ENCODE measurements at places on chromosomes 2 and 18.

DNA sequence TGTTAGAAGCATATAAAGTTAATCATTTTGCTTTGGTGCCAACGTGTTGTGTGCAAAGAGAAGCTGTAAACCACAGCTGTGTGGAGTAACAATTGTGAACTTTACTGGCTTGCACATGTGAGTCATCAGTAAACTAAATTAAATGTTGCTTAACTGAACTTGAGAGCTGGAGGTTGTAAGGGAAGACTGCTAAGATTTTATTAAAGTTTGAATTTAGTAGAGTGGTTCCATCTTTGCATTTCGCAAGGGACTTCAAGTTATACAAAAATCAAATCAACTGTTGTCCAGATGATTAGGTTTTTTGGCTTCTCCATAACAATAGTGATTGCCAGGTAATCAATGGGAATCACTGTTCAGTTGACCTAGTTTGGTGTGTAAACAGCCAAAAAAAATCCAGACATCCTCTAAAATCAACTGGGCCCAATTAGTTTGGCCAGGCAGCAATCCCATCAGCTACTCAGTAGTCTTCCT is 247.4 kb downstream of the MYO3B start:
- no peak for DNase-seq

- peak; percentile 54 for DNase-seq
Measured at GRCh38 chr18:26656944-26657536, 108.7 kb upstream of the KCTD1 start.

DNA sequence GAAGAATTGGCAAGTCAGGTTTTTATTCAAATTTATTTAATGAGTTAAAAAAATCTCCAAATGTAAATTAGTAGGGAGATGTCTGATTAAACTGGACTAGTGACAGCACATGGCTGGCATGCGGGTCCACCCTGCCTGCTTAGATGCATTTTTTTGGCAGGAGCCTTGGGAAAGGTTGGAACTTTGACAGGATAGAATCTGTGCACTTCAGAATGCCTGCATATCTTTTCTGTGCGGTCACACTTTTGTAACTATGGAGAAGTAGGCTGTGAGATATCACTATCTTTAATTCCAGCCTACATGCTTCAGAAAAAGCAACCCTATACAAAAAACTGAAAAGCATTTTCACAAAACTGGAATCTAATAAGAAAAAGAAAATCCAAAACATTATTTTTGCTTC is 317.8 kb downstream of the MBD2 start:
- no peak for DNase-seq

DNA sequence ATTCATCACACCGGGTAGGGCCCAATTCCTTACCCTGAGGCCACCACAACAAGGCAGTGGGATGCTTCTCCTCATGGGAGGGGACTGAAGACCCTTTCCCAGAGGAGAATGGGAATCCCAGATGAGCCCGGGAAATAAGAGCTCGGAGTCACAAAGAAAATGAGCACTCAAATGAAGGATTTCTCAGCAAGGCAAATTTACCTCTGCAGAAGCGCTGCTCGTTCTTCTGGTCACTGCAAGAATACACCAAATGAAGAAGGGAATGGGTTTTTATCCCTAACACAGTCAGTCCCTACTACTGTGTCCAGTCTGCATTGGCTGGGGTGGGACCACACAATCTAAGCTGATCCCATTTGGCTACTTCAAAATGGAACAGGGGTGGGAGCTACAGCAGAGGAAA is 35.7 kb upstream of the TRAPPC8 start:
- DNase-seq = no peak

- DNase-seq = no peak
Measured at GRCh38 chr18:63141778-63142176, 177.8 kb downstream of the BCL2 start.
